ENCODE measurements at places on chromosomes 5 and 9.

DNA sequence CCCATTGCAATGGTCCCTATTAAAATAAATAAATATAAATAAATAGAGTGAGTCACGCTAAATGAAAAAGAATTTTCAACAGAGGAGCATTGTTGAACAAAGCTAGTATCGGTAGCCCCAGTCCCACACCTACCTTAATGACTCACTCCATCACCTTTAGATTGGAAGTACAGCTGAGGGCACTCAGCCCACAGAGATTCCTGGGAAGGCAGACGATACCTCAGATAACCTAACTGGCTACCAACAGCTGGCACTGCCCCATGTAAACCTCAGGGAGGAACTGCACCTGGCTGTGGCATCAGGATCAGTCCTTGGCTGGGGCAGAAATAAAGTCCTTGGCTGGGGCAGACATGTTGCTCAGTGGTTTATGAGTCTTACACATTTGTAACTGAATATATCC lies 49.3 kb downstream of the SPRY4 start:
- DNase-seq = no peak

DNA sequence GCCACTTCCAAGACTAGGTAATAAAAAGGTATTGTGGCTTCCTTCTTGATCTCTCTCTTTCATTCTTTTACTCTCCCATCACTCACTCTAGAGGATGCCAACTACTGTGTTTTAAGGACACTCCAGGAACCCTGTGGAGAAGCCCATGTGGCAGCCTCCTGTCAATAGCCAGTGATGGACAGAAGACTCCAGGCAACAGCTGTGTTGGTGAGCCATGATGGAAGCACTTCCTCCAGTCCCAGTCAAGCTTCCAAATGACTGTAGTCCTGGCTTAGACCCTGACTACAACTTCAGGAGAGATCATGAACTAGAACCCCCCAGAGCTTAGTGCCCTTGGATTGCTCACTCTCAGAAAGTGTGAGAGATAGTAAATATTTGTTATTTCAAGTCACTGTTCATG lies 123.9 kb downstream of the PPP2R2B start:
- DNase-seq = no peak

GRCh38 chr9:36154331-36154952 lies 14.7 kb upstream of the CCIN start:
- DNase-seq = no peak

GRCh38 chr9:112069318-112070169 lies 105.6 kb downstream of the SUSD1 start:
- DNase-seq = no peak

- DNase-seq = no peak
These were observed 175.2 kb downstream of the SAXO1 start for GRCh38 chr9:18857769-18858168.

- no peak for DNase-seq
These were observed 803 bp upstream of the CCNO start for GRCh38 chr5:55234121-55234700.

- DNase-seq = no peak
These were observed 2.1 kb upstream of the HSDL2 start for GRCh38 chr9:112377684-112378327.

- peak; percentile 77 for DNase-seq
These were observed 6.9 kb downstream of the NOL6 start for GRCh38 chr9:33466565-33467495.

DNA sequence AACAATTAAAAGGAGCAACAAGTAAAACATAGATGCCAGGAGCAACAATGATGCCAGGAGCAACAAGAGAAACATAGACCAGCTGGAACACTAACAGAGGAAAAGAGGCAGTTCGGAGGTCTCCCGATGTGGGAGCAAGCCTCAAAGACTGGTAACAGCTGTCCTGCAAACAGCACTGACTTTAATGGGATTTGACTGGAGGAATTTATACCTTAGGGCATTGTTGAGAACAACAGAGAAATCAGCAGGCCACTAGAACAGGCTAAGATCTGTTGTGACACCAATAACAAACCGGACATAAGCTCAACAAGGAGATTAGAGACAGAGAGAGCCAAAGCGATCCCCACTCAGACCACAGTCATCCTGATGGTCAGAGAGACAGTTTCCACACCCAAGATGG lies 11.8 kb upstream of the SYK start:
- DNase-seq = no peak

- DNase-seq = no peak
These were observed 411.7 kb upstream of the ZNF462 start for GRCh38 chr9:106451223-106451622.

- no peak for DNase-seq
These were observed 196.8 kb downstream of the ANXA1 start for GRCh38 chr9:73348471-73348870.

- no peak for DNase-seq
These were observed 133.7 kb downstream of the PRELID2 start for GRCh38 chr5:145701404-145701803.

GRCh38 chr5:67222243-67223025 lies 25.8 kb upstream of the CD180 start:
- DNase-seq = no peak

DNA sequence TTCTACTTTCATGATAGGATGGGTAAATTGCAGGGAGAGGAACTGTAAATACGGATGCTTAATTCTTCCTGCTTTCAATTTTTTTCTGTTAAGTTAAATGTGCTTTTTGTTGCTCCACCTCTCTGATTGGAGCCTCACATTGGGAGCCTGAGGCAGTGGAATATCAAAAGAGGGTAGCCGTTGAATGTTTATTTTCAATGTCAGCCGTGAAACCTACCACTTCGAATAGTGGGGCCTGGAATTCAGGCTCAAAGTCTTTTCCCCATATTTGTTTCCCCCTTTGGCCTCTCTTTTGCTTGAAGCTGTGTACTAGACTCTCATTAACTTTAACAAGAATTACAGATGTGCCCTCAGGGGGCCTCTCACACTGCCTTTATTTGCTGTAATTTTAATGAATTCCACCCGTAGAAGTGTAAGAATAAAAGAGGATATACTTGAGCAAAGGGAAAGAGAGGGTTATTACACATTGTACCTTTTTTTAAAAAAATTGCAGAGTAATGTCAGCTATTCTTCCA lies 29.0 kb downstream of the PSAT1 start:
- no peak for DNase-seq

- no peak for DNase-seq
These were observed 285.6 kb downstream of the BRINP1 start for GRCh38 chr9:119083673-119084072.

- no peak for DNase-seq
These were observed 6.7 kb downstream of the SLC23A1 start for GRCh38 chr5:139376364-139376763.

DNA sequence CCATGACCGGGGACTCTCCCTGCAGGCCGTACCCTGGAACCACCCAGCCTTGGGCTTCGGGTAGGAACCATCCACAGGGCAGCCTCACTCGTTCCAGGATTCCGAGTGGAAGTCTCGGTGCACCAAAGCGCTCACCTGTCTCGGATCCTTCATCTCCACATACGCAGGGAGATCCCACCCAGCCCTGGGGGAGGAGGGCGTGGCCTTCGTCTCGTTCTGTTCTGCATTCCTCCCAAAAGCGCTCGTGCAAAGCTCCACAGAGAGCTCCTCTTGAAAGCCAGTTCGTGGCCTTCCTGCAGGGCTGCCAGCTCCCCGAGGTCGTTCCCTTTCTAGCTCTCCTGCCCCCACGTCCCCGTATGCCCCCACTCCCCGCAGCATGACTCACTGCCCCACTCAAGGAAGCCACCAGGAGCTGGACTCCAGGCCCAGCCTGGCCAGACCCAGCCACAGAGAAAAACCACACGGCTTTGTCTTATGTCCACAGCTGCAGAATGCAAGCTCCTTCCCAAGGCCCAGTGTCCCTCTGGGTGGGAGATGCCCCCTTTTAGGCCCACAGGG lies 65.0 kb upstream of the SARDH start:
- DNase-seq = no peak

GRCh38 chr5:121572061-121572460 lies 279.6 kb upstream of the FTMT start:
- no peak for DNase-seq

DNA sequence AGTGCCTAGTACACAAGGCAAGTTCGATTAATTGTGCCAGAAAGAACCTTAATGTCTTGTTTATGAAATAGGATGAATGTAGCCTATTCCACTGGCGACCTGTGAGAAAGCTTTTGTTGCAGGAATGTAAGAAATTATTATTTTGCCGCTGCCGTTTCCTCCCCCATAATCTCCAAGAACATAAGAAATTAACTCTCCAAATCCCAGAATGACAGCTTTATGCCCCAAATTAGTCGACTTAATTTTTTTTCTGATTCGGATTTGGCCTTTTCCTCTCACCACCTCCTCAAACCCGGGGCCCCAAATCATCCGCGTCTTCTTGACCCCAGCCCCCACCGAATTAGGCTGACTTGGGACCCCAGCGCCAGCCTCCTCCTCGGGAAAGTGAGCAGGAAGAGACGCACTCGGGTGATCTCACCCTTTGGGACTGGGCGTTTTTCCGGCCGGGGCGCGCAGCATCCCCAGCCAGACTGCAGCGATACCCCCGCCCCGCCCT lies 682 bp upstream of the SPTAN1 start:
- DNase-seq = no peak

DNA sequence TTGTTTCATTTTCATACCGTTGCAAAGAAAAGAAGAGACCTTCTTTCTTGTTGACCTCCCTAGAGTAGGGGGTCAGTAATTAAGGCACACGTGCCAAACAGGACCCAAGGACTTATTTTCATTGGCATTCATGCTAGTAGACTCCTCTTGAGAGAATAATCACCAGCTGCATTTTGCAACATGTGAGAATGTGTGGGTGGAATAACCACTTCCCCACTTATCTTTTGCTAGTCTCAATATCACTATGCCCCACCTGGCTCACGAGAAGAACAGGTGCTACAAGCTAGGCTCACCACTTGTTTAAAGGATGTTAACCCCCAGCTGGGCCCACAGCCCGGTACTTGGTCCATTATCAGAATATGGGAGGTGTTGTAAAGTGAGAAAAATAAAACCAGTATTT lies 460.7 kb upstream of the MEF2C start:
- no peak for DNase-seq

GRCh38 chr9:88312517-88313103 lies 75.6 kb upstream of the SPIN1 start:
- DNase-seq = peak; percentile 25

- no peak for DNase-seq
These were observed 2.0 kb downstream of the NR2F1-AS1 start for GRCh38 chr5:93578813-93579691.

DNA sequence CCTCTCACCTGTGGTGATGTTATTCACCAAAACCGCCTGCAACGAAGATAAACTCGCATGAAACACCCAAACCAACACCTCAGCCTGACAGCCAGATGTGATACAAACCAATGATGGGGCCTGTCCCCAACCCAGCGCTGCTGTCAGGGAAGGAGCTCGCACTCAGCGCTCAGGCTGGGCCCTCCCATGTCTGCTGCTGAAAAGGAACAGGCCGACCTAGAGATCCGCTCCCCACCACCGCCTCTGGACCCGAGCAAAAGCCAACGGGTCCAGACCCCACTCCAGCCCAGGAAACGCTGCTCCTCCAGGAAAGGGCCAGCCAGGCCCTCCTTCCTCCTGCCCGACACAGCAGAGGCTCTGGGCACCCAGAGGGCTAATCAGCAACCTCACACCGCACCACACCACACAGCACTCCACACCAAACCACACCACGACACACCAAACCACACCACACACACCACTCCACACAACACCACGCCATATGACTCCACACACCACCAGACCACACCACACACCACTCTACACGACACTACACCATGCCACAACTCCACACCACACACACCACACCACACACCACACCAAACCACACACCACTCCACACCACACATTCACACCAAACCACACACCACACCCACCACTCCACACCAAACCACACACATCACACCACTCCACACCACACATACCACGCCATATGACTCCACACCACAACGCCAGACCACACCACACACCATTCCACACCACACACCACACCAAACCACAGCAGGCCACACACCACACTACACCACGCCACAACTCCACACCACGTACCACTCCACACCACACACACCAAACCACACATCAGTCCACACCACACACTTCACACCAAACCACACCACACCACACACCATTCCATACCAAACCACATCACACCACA lies 46.5 kb downstream of the GOLM1 start:
- no peak for DNase-seq

DNA sequence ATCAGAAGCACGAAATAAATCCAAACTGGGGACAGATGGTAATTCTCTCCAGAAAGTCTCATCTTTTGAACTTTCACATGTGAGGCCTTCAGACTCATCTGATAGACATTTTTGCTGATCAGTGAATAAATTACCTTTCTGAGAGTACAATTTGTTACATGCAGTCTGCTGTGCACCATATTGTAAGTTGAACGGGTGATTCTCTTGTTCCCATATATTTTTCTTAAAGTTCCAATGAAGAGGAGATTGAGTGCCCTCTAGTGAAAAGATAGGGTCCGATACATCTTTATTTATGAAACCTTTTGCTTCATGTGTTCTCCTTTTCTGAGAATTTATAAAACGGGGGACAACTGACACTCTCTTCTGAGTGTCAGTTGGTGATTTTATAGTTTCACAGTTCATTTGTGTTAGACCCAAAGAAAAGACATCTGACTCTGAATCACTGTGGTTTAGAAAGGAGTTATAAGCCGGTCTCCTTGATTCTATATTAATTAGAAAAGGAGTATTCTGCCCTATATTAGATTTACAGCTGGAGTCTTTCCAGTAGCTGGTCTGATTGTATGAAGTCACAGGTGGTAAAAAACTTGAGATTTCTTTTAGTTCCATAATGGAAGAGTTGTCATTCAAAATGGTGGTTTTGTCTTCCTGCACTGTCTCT lies 30.4 kb downstream of the GNG10 start:
- no peak for DNase-seq

GRCh38 chr5:81694726-81695125 lies 56.2 kb downstream of the SSBP2 start:
- no peak for DNase-seq

GRCh38 chr9:100216178-100216787 lies 117.2 kb downstream of the INVS start:
- peak; percentile 64 for DNase-seq

- no peak for DNase-seq
These were observed 1.0 kb downstream of the SOHLH1 start for GRCh38 chr9:135698236-135698635.

Measured in activated naive CD4-positive, alpha-beta T cell treated with Interleukin-2 at 50 U/mL for 16 hours (primary cell).